Activated CD4-positive, alpha-beta T cell treated with anti-CD3 and anti-CD28 coated beads, Interleukin-2, amount 50 U/mL, for 4 hours (primary cell): ENCODE measurements at places on chromosomes 11 and 22.

DNA sequence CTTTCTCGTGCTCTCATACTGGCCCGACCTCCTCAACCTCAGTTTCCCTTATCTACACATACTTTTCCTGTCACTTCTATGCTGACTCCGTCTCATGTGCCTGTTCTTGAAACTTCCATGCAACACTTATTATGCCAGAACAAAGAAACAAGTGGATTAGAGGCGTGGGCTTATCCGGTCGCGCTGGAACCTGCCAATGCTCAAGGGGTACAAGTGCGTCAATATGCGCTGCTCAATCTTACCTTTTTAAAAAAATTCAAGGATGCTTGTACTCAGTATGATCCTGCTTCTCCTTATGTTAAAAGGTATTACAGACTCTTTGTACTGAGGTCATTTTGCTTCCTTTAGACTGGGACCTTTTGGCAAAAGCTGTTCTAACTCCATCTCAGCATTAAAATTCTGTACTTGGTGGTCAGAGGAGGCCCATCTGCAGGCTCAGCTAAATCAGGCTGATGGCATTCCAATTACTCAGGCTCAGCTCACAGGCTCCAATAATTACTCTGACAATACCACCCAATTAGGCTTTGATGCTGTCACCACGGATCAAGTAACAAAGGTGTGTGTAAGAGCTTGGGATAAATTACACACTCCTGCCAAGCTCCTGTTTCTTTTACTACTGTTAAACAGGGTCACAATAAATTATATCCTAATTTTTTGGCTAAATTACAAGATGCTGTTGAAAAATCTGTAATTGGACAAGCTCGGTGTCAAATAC, 26.3 kb upstream of the ALDH3B2 start:
- DNase-seq: no peak

GRCh38 chr11:3225826-3226750, 6.1 kb downstream of the MRGPRE start:
- no peak for DNase-seq

GRCh38 chr11:103491777-103492176, 382.6 kb downstream of the DYNC2H1 start:
- no peak for DNase-seq

DNA sequence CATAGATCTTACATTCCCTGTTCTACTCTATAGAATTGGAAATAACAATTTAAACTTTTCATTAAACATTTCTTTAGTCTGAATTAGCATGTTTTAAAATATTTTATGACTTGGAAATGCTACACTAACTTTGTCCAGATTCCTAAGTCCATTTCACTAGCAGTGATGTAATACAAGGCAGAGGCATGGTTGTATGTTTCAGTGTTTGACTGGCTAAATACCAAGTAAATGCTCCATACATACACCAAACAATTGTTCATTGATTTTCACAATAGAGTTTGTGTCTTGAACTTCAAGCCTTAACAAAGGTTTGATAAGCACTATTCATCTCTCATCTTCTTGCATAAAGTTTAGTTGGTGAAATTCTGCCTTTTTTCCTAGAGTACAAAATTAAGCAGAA, 13.5 kb downstream of the ZBED5 start:
- no peak for DNase-seq

DNA sequence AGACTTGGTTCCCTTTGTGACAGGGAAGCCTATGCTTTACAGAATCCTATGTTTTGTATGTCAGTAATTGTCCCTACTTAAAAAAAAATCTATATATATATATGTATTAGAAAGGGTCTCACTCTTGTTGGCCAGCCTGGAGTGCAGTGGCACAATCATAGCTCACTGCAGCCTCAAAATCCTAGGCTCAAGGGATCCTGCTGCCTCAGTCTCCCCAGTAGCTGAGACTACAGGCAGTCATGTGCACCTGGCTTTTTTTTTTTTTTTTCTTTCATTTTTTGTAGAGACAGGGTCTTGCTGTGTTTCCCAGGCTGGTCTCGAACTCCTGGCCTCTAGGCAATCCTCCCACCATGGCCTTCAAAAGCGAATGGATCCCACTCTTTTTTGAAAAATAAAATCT, 2.1 kb upstream of the NEAT1 start:
- no peak for DNase-seq

DNA sequence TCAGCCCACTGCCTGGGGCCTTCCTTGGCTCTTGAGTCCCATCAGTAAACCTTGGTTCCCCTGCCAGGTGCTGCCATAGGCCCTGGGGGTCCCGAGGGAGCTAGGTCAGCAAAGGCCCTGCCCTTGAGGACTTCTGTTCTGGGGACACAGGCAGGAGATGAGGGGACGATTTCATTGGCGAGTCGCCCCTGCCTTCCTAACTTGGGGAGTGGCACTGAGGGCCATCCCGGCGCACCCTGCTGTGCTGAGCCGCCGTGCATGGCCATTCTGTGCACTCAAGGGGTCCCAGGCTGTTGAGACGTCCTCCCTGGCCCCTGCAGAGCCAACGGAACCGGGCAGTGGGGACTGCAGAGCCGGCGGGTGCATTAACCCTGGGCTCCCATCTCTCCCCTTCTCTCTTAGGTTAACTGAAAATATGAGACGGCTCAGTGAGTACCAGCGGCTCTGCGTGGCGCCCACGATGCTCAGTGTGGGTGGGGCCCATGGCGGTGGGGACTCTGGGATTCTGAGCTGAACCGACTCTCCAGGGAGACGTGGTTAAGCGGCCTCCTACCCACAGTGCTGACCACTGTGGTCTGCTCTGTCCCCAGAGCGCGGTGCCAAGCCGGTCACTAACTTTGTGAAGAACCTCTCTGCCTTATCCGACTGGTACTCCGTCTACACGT, 43.4 kb downstream of the GRAMD4 start:
- DNase-seq: no peak

GRCh38 chr11:70413151-70413550, 14.8 kb downstream of the CTTN start:
- no peak for DNase-seq
